Amniotic stem cell (primary cell): ENCODE measurements at places on chromosomes 12 and 14.
A peak's percentile ranks its signal among the peaks of the same experiment; 100 is the strongest.

DNA sequence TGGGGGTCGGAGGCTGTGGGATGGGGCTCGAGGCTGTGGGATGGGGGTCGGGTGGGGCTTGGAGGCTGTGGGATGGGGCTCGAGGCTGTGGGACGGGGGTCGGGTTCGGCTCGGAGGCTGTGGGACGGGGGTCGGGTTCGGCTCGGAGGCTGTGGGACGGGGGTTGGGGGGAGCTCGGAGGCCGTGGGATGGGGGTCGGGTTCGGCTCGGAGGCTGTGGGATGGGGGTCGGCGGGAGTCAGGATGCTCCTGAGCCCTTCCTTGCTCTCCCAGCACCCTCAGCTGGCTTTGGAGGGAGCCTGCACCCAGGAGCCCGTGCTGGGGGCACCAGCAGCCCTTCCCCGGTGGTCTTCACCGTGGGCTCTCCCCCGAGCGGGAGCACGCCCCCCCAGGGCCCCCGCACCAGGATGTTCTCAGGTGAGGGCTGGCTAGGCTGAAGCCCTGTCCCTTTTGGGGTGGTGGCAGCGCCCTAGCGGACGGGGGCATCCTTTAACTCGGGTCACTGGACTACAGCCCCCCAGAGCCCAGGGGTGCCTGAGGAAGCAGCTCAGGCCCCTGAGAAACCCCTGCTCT is 11.9 kb upstream of the PUS1 start:
- no peak for DNase-seq

DNA sequence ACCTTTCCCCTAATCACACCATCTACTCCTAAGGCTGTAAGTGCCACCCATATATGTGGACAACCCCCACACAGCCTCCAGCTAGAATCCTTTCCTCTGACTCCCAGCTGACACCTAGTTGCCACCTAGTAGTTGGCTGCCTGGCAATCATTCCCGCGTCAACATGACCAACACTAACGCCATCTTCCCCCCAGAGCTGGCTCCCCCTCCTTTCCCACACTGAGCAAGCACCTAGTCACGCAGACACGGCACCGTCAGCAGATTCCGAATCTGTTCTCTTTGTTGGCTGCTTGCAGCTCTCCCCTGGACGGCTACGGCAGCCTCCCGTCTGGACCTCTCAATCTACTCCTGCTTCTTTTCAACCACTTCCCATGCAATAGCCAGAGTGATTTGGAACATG is 27.7 kb downstream of the UBR7 start:
- DNase-seq: no peak

DNA sequence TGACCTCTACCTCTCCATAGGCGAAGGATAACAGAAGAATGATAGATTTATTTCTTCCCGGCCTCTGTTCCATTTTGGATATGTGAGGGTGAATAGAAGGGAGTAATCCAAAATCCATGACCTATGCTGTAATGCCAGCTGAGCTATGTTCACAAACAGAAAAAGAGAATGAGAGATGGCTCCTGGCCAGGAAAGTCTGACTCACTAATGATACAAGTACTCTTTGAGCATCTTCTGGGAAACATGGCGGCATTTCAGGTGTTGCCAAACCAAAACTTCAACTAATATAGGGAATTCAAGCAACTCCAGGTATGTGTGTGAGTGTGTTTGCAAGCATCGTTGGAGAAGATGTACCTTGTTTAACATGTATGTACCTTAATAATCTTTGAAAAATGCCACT is 55.1 kb downstream of the MED13L start:
- peak; percentile 40 for DNase-seq

- DNase-seq: no peak
Observed at GRCh38 chr14:101020834-101021370, 117.4 kb upstream of the RTL1 start.

DNA sequence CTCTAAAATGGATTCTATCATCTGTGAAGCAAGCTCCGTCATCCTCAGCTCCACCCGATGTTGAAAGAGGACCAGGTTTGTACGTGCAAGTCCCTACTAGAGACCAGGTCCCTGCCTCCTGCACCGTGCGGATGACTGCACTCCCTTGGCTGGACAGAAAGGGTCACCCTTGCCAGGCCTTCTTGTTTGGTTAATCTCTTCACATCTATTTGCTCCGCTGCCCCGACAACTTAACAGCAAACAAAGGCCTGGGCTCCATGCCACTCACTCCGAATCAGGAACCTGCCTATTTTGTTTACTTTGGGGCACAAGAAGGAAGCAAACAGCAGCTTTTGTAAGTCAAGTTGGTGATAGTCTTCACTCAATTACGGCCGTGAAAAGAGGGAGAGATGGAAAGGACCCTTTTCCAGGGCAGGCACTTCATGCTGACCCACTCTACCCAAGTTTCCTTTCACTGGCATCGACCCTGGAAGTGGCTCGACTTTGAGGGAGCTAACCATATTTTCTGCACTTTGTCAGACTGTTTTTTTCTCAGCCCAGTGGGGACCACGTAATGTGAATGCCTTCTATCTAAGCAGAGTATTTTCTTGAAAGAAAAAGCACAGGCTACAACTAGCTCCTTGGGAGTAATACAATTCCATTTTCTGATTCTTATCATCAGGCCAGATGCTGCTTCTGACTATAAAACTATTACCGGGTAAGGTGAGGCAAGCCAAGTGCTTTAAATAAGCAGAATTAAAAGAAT is 202.6 kb downstream of the FOXN3 start:
- DNase-seq: no peak

DNA sequence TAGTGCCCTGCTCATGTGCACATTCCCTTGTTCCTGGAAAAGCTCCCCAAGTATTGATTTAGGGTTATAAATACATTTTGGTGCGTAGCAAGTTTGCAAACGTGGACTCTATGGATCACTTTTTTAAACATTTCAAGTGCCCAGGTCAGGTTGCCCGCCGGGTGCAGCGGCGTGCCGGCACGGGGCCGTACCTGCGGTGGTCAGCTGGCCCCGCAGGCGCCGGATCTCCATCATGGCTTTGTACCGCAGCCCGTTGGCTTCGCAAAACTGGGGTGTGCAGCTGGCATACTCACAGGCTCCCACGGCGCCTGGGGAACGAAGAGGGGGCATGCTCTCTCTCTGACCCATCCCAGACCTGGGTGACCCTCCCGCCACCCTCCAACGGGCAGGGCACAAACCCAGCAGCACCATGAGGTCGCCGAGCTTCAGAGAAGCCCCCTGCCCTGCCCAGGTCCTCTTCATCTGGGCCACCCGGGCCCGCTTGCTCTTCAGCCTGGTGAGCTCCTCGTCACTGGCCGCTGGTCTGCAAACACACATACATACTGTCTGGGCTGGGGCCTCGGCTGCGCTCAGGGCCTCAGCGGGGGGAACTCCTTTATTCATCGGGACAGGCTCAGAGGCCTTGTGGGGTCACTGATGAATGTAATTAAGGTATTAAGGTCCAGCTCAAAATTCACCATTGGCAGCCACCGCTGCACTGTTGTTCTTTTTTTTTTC is 35.1 kb downstream of the DHX37 start:
- no peak for DNase-seq

GRCh38 chr12:120662879-120663278 is 22.5 kb downstream of the CABP1 start:
- no peak for DNase-seq

DNA sequence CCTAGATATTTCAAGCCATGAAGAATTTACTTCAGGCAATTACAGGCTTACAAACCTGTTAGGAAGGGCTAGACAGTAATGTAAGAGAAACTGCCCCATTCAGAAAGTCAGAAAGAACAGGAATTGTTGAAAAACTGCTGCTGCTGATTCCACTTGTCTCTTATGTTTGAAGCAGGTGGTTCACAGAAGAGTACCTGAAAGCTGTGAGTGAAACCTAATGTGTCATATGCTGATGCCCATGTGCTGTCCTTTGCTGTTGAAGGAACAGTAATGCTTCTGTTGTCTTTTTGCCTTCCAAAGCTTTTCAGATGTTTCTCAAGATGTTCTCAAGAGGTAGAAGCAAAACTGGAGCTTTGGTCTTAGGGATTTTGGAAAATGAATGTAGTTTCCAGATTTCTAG is 39.0 kb downstream of the MNAT1 start:
- DNase-seq: no peak

DNA sequence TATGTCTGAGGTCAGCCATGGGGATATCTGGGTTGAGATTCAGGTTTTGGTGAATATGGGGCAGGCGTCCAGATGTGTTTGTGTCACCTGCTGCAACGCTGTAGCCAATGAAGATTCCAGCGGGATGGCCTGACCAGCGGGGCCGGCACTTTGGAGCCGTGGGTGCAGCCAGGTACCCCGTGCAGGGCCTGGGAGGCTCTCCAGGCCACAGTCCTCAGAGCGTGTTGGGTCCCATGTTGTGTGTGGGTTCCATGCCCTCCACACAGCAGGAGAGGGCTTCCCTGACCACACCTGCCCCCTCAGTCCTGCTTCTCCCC is 2.8 kb upstream of the TEX22 start:
- no peak for DNase-seq

GRCh38 chr12:15546102-15546701 is 223.9 kb downstream of the PTPRO start:
- no peak for DNase-seq

DNA sequence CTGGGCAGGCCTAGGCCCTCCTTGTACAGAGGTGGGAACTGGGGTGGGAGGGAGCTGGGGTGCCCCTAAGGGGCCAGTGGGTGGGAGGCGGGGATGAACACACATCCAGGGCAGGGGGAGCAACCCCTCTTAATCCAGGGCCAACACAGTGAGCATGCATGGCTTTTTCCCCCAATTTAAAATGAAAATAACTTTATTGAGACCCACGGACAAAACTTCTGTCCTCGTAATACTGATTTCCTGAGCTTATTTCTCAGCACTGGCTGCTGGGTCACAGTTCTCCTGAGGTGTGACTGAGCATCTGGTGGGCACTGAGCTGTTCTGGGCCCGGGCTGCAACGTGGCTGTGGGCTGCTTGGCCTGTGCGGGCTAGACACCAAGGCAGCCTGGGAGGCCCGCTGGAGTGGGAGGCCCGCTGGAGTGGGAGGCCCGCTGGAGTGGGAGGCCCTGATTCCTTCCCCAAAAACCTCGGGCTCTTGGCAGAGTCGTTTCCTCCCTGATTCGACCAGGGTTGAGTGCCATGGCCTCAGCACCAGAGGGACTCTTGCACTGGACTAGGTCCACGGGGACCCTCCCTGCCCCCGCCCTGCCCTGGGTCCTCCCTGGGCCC is 24.9 kb upstream of the TRAF3 start:
- no peak for DNase-seq

DNA sequence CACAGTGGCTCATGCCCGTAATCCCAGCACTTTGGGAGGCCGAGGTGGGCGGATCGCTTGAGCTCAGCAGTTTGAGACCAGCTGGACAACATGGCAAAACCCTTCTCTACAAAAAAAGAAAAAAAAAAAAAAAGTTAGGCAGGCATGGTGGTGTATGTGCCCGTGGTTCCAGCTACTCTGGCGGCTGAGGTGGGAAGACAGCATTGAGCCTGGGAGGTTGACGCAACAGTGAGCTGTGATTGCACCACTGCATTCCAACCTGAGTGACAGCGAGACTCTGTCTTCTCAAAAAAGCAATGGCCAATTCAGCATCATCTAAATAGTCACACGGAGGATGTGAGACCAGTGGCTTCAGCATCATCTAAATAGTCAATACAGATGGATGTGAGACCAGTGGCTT is 10.4 kb upstream of the SAMD4A start:
- no peak for DNase-seq

- no peak for DNase-seq
Observed at GRCh38 chr12:12636641-12637040, 25.0 kb downstream of the CREBL2 start.

DNA sequence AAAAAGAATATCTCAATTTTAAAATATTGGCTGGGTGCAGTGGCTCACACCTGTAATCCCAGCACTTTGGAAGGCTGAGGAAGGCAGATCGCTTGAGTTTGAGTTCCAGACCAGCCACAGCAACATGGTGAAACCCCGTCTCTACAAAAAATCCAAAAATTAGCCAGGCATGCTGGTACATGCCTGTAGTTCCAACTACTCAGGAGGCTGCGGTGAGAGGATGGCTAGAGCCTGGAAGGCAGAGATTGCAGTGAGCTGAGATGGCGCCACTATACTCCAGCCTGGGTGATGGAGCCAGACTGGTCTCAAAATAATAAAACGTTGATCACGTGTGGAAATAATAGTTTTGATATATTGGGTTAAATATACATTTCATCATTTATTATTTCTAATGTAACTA is 5.7 kb downstream of the MTRFR start:
- no peak for DNase-seq

DNA sequence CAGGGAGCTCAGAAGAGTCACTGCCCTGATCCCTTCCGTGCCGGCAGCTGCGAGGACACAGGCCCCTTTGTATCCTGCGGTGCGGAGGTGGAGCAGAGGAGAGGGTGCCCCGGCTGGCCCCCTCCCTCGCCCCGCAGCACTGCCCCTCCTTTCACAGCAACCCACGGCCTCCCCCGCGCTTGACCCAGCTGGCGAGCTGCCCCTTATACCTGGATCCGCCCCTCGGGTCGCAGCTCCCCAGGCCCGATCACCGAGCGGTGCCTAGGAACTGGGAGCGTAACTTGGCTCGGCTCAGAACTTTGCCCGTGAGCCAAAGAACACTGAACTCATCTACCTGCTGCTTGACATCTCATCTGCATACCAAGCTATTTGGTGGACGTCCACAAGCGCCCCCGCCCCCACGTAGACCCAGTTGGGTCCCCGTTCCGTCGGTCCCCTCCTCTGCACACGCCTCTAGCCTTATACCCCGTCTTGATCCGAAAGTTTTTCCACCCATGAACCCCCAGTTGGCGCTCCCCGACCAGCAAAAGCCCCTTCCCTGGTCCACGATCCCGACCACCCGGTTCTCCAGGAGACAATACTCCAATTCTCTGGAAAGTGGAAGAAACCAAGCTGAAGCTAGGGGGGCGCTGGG is 697 bp upstream of the DNAJC14 start:
- no peak for DNase-seq

- no peak for DNase-seq
Observed at GRCh38 chr12:124279846-124280360, 15.0 kb upstream of the RFLNA start.

DNA sequence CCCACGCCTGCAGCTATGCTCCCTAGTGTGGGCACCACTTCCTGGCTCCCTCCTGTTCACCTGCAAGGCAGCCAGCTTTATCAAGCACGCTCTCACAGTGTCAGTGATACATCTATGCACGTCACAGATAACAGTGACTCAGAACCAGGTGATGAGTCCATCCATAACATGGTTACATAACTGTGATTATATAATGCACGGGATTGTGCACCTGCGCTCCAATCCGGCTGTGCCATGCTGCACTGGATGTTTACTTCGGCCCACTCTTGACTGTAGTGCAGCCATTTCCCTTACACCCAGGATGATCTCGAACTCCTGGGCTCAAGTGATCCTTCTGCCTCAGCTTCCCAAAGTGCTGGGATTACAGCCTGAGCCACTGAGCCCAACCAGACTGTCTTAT is 38.4 kb upstream of the CEP83 start:
- no peak for DNase-seq

GRCh38 chr14:77714926-77715325 is 7.0 kb downstream of the SLIRP start:
- no peak for DNase-seq
